ENCODE measurements at places on chromosomes 3 and 15. TPM values are rescaled to one million over a fixed set of nuclear protein-coding genes. Genes with fewer than 3 reads are reported as not detected.

Gene AGBL1
- total RNA-seq: under 0.01 TPM

Gene COL7A1
- total RNA-seq: 0.10 TPM

Gene SLC49A4
- 27.5 TPM for total RNA-seq

Gene ADGRG7
- not detected for total RNA-seq

Gene GPR62
- 0.10 TPM for total RNA-seq

Gene CLDN1
- total RNA-seq: 0.10 TPM

Gene CLSTN2
- total RNA-seq: not detected

Gene PDZRN3
- 0.10 TPM for total RNA-seq

All from mononuclear cell (primary cell).